ENCODE measurements at places on chromosomes 5 and 9.

DNA sequence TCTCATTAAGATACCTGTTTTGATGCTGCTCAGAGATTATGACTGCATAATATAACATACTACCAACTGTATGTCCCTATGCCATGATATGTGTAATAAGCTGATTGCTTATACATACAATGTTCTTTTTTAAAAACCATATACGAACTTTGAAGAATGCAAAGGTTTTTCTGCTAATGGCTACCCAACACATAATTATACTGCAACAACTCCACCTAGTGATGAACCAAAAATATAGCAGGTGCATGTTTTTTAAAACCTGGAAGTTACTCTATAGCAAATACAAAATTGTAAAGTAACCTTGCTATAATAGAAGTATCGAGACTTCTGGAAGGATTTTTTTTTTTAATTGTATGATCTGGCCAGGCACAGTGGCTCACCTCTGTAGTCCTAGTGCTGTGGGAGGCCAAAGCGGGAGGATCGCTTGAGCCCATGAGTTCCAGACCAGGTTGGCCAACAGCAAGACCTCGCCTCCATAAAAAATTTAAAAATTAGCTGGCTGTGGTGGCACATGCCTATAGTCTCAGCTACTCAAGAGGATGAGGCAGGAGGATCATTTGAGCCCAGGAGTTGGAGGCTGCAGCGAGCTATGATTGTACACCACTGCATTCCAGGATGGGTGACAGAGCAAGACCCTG lies 49.1 kb downstream of the HOMER1 start:
- peak; percentile 52 for DNase-seq

- DNase-seq = no peak
Measured at GRCh38 chr5:173256800-173257199, 21.8 kb upstream of the NKX2-5 start.

DNA sequence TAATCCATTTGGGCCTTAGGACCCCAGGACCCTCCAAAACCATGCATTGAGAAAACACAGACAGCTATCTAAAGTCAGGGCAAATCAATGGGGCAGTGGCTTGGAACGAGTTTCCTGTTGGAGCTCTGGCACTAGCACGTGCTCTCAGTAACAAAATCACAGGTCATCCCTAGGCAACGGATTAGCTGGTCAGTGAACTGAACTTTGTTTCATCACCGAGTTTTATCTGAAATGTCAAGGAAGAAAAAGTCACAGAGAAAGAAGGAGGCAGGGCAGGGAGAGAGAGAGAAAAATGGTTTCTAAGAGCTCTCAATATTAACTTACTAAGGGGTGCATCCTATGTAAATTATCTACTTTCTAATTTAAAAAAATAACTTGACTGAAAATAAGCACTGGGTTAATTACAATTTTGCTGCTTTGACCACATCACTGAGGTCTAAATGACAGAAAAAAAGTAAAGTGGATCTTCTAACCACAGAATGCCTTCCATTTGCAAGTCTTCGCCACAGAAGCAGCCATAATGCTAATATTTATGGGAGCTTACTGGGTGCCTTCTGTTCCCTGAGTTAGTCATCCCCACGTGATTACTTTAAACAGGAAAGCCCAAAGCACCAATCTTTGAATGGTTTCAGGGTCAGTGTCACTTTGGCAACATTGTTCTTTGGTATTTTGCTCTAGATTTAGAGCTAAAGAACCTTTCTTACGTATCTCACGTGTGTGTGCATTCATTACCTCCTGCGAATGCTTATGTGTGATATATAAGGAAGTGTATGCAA lies 503.9 kb downstream of the RASEF start:
- DNase-seq = peak; percentile 23

DNA sequence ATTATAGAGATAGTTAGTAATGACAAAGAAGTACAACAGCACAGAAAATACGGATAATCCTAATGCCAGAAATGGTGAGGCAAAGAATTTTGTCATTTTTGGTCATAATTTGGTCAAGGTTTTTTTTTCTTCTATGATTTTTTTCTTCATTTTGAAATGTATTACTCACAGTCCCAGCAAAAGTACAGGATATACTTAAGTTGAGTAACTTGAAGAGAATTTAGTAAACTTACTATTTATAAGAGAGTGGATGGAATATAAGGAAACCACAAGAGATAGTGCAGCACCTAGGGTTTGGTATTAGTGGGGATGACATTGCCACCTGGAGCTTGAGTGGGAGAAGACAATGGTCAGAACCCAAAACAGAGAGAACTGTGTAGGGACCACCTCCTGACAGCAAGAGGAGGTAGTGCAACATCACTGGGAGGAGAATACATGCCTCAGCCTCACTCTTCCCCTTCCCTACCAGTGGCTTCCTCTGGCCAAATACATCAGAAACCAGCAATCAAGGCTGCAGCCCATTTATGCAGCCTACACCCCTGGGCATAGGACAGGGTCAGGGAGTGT lies 434.5 kb upstream of the TRPC7 start:
- DNase-seq = no peak

DNA sequence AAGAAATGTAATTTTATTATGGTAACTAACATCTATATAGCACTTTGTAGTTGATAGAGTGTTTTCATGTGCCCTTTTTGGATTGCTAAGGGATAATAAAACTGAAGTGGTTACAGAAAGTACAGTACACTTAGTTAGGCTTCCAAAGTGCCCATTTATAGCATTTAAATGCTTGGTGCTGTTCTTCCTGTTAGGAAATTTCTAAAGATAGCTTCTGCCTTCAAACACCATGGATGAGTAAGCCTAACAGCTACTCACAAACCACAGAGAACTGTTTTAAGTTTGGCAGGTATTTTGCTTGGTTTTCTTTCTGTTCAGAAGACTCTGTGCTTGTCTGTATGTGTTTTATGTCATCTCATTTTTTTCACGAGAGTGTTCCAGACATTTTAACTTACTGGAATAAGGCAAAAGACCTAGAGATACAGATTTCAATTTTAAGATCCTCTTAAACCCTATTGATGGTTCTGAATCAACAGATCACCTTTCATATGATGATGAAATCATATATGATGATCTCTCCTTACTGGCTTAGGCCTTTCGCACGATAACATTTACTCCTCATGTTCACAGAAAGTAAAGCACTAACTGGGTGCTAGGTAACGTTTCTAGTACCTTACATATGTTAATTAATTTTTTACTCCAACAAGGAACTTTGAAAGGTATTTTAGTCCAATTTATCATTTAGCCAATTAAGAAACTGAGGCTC lies 4.4 kb downstream of the RIMOC1 start:
- DNase-seq = no peak

- DNase-seq = no peak
Measured at GRCh38 chr5:146051678-146052077, 53.7 kb downstream of the PLAC8L1 start.

DNA sequence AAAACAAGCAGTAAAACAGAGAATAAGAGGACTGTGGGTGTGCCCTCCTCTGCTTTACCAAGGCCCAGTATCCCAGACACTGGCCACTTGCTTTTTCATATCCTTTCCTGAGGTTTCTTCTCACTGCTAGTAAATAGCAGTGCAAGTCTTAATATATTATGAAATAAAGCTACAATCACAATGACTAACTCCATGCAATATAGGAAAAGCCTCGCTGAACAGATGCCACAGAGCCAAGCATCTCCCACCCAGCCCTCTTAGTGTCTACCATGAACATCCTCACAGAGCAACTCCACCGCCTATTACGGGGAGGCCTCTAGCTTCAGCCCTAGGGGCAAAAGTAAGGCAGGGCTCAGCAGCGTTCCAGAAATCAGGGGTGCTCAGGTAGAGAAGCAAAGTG lies 130.7 kb upstream of the LHFPL2 start:
- no peak for DNase-seq

DNA sequence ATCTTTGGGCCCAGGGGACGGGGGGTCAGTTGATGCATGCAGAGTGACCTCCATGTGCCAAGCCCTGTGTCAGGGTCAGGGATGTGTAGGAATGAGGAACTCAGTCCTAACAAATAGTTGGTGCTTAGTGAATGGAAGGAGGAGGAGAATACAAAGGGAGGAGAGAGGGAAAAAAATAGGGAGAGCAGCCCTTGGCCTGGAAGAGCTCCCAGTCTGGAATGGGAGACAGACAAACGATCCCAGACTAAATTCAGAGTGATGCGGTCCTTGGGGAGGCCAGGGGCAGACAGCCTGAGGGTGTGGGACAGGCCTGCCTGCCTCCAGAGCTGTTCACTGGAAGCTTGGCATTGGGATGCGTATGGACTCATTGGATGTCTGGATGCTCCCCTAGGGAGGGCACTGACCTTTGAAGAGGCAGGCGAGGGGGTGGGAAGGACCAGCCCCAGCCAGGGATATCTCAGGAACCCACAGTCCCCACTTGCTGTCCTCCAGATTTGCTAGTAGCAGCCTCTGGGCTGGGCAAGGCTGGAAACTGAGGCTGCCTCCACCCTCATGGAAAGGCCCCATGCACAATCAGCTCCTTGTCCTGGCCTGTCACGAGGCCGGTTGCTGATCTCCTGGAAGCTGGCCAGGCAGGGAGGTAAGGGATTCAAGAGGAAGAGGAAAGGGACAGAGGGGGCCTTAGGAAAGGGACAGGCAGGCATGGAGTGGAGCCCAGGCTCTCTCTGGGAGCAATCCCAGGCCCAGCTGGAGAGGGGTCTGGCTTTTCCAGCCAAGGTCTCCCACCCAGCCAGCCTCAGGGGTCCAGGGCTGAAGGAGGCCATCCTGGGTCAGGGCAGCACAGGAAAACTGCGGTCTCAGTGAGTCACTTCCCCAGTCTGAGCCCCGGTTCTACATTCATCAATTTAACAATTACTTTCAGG lies 69.0 kb upstream of the GGTA1 start:
- DNase-seq = no peak

GRCh38 chr5:9067154-9067553 lies 478.7 kb downstream of the SEMA5A start:
- DNase-seq = no peak

- no peak for DNase-seq
Measured at GRCh38 chr9:19938990-19939733, 150.3 kb upstream of the SLC24A2 start.

- DNase-seq = peak; percentile 18
Measured at GRCh38 chr9:38081356-38082108, 12.5 kb upstream of the SHB start.

- DNase-seq = no peak
Measured at GRCh38 chr5:180466316-180466715, 27.9 kb upstream of the CNOT6 start.

DNA sequence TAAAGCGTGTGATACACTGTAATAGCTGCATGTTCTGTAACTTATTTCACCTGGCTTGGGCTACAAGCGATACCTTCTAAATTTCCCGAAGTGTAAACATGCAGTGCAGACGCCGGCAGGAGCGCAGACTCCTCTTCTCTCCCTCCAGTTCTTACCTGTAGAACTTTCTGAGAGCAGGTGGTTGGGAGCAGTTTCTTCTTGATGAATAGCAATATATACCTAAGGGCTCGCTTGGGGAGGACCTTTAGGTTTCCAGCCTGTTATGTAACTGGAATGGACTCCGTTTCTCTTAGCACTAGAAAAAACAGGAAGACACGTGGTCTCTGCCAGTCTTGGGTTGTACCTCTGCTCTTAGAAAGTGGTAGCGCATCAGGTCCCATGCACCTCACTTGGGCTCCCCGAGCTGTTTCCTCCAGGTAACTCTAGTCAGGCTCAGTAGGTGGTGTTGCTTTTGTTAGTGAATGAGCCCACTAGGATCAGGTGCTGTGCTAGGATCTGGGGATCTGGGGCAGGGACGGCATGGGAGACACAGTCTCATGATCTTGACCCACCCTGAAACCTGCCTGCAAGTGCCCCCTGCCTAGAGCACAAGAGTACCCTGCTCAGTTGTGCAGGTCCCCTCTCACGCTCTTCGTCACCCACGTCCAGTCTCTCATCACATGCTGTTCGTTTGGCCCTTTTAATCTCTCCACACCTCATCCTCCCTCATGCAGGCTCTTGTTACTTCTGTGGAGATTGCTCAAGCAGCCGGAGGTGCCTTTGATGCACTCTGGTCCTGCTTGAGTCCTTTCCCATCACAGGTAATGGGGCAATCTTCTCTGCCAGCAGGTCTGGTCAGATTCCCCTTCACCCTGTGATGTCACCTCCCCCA lies 2.8 kb downstream of the TENT4A start:
- DNase-seq = no peak

DNA sequence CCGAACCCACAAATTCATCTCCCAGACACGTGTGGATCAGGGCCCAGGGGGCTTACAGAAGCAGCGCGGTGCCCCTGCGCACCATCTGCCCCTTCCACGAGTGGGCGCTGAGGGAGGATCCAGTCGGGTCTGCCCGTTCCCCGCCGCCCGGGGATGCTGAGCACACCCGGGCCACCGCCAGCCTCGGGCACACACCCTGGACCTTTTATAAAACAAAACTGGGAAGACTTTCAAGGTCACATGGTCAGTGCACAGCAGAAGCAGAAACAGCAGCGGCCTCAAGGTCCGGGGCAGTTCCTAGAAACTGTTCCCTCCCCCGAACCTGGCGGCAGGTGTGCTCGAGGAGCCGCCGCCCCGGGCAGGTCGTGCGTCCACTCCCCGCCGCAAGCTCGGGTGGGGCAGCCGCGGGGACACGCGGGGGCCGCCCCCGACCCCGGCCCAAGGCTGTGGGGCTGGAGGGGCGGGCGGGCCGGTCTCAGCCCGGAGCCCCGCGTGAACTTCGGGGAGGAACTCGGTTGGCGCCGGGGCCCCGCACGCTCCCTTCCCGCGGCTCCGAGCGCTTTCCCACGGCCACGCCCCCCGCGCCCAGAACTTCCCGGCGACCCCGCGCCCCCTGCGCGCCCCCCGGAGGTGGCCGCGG lies 633 bp upstream of the PPP1R26 start:
- peak; percentile 82 for DNase-seq

DNA sequence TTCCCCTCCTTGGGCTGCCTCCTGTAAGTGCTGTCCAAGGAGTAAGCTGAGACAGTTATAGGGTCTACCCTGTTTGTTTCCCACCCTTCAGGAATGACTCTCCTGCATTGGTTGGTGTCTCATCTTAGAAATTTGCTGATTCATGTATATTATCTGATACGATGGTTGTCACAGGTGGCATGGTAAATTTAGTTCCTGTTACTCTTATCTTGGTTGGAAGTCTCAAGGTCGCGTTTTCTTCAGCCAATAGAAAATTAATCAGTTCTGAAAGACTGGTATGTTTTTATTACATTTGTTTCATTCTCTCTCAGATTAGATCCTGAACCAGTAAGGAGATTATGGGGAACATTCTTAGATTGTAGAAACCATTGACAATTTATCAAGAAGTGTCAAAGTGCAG lies 42.7 kb downstream of the SCGB3A1 start:
- no peak for DNase-seq

GRCh38 chr9:20087481-20087880 lies 298.6 kb upstream of the SLC24A2 start:
- DNase-seq = no peak

Measured in SW480 (cell line).